ENCODE measurements at places on chromosomes 16 and 17.

DNA sequence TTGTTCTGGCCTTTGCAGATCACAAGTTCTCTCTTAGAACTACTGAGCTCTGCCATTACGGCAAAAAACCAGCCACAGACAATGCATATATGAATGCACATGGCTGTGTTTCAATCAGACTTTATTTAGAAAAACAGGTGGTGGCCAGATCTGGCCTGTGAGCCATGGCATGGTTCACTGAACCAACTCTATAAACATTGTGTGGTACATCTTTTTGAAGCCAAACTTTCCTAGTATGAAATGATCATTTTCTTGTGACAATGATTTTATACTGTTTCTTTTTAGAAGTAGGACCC, 65.9 kb upstream of the AMZ2 start:
- no peak for DNase-seq

DNA sequence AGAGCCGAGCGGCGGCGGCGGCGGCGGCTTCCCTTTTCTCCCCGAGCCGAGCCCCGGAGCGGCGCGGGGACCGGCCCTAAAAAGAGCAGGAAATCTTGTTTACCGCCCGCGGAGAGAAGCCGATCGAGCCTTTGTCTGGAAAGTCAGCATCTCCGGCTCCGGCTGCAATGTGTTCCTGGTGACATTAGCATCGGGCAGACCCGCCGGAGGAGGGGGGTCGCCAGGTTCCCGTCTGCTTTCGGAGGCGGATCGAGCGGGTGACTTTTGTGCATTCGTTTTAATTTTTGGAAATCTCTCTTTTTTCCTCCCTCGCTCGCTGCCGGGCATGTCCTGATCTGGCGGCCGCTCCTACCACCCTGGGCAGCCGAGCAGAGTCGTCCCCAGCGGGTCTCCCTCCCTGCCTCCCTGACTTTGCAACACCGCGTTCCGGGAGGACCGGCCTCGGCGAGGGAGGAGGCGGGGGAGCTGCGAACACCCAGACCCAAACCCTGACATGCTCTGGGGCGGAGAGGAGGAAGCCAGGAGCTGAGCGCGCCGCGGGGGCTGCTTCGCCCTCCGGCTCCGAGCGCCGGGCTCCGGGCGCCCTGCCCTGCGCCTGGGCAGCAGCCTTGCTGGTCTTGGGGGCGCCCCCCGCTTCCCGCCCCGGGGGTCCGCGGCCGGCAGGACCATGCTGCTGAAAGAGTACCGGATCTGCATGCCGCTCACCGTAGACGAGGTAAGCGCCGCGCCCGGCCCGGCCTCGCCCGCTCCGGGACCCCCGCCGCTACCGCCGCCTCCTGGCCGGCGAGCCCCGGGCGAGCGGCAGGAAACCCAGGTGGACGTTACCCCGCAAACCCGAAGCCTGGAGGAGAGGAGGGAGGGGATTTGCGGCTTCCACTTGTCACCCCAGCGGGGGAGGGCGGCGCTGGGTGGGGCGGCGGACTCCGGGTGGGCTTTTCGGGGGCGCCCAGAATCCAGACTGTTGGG, 690 bp downstream of the PITPNC1 start:
- DNase-seq = no peak

GRCh38 chr16:77359065-77359502, 75.8 kb downstream of the ADAMTS18 start:
- no peak for DNase-seq

DNA sequence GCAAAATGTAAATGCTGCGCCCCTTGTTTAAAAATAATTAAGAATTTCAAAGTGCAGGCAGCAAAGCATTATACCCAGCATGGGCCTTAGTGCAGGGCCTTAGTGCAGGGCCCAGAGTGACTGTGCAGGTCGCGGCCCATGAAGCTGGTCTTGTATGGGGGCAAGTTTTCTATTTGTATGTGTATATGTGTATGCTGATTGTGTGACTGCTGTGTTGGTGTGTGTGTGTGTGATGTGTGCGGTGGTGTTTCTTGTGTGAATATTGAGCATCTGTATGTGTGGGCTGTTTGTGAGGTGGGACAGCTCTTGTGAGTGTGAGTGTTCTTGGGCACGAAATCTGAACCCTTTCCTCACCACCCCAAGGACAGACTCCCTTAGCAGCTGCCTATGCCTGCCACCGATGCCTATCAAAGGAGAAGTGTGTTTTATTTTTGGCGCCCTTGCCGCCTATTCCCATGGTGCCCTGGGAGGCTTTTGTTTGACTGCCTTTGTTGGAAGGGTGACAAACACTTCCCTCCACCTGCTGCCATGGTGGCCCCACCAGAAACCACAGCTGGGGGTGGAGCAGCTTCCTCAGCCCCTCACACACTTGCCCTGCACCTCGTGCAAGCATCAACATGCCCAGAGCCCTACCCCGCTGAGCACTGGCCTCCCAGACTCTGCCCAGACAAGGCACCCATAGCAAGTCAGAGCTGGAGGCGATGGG, 18.0 kb downstream of the CCR7 start:
- no peak for DNase-seq

- DNase-seq = no peak
Measured at GRCh38 chr16:74893541-74893940, 91.4 kb downstream of the WDR59 start.

DNA sequence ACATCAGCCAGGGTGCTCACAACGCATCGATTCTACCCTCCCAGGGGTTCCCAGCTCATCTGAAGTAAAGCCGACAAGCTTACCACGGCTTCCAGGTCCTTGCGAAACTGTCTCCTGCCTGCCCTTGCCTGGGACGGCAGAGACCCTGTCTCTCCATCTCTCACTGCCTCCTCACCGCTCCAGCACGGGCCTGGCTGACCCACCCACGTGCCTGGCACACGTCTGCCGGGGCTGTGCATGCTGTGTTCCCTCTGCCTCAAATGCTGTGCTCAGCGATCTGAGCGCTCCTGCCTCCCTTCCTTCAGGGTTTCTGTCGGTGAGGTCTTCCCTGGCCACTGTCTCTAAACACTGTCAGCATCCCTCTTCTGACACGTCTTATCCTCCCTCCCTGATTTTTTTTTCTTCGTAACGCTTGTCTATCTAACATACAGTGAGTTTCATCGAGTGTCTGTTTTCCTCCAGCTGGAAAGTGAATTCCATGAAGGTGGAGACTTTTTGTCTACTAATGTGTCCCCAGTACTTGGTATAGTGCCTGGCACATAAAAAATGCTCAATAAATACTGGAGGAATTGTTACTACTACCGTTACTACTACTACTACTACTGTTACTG, 208.4 kb downstream of the IRF8 start:
- DNase-seq = no peak

GRCh38 chr17:45985447-45985846, 13.6 kb upstream of the STH start:
- DNase-seq = no peak

DNA sequence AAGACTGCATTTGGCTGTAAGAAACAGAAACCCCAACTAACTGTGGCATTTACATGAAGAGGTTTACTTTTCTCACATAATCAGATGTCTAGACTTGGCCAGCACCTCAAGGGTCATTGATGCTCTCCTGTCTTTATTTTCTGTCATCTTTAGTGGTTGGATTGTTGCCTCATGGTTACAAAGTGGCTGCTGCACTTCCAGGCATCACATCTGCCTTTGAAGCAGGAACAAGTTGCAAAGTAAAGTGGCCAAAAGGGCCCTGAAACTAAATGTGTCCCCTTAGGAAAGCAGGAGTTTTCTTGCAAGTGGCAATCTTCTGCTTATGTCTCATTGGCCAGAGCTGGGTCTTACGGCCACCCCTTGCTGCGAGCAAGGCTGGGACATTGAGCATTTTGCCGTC, 26.5 kb upstream of the STH start:
- no peak for DNase-seq

GRCh38 chr17:67449845-67450755, 73.0 kb downstream of the PITPNC1 start:
- no peak for DNase-seq
